A549 treated with CpdA at 1 μM for 4 hours (cell line): ENCODE measurements at places on chromosomes 7 and 10. TPM values are rescaled to one million over a fixed set of nuclear protein-coding genes. Genes with fewer than 3 reads are reported as not detected.

Gene HEPACAM2
- total RNA-seq = not detected in 5 replicates

Gene HECW1
- total RNA-seq = 10.9 to 14.2 TPM (median 12.0 TPM) in 5 replicates

Gene FKBP14
- total RNA-seq = 7.1 to 11.4 TPM (median 10.0 TPM) in 5 replicates

Gene INSIG1
- 19.3 to 24.8 TPM (median 22.1 TPM) in 5 replicates for total RNA-seq

Gene CFTR
- 0.06 to 0.13 TPM in 2 of 5 replicates, not detected in the others for total RNA-seq

Gene OR2A1
- not detected in 5 replicates for total RNA-seq

Gene CLEC2L
- 0.09 TPM in 1 of 5 replicates, not detected in the others for total RNA-seq

Gene ANXA8
- 24.8 to 35.3 TPM (median 28.1 TPM) in 5 replicates for total RNA-seq

Gene GSAP
- total RNA-seq = 2.2 to 2.9 TPM (median 2.7 TPM) in 5 replicates

Gene CALHM3
- 0.21 to 0.63 TPM (median 0.36 TPM) in 5 replicates for total RNA-seq

Gene FAM131B
- 0.48 to 0.73 TPM (median 0.54 TPM) in 5 replicates for total RNA-seq

Gene SMARCD3
- 8.9 to 12.0 TPM (median 11.2 TPM) in 5 replicates for total RNA-seq

Gene CYP2C8
- total RNA-seq = 0.17 TPM in 1 of 5 replicates, not detected in the others

Gene PRPS1L1
- total RNA-seq = not detected in 5 replicates
